ENCODE measurements at places on chromosomes 3 and 15. TPM values are rescaled to one million over a fixed set of nuclear protein-coding genes. Genes with fewer than 3 reads are reported as not detected.

GRCh38 chr3:46995901-46996562 is 16.6 kb downstream of the NBEAL2 start:
- H3K4me3 ChIP-seq: no peak overlapping the region
- H3K27me3 ChIP-seq: no peaks in the 10 kb centered on the region
- no peak overlapping the region for H3K27ac ChIP-seq
- no peak for DNase-seq
- H3K36me3 ChIP-seq: peaks cover 12% of the 10 kb centered on the region
- no peaks in the 10 kb centered on the region for H3K4me1 ChIP-seq

DNA sequence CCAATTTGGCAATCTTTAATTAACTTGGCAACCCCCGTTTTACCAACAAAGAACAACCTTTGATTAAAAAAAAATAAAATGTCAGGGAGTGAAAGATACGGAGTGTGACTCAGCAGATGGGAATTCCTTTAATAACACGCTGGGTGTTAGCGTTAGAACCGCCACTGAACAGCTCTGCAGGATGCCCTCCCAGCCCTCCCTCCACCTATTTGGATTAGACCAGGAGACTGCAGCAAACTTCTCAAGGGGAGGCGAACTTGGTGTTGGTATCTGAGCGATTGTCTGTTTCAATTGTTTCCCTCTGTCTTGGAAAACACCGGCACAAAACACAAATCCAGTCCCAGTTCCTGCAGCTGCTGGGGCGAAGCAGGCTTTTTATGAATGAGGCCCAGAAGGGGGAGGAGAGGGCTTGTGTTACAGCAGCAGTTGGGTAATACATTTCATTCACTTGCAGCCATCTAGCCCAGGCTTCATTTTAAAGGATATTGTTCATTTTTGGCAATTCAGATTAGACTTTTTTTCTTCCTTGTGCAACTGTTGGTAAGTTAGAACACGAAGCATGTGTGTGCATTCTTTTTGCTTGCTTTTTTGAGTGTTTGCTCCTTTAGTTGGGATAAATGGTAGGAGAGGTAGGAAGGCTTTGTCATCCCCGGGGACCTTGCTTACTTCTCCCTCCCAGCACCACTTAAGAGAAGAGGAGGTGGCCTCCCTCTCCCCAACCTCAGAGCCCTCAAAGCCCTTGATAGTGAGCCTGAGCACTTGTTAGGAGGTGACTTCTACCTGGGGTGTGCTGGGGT is 152.3 kb downstream of the IGF1R start:
- DNase-seq: no peak
- H3K27me3 ChIP-seq: no peaks in the 10 kb centered on the region
- no peaks in the 10 kb centered on the region for H3K36me3 ChIP-seq
- peak overlapping the region; percentile 47 for H3K27ac ChIP-seq
- peaks cover 69% of the 10 kb centered on the region for H3K4me1 ChIP-seq
- peak overlapping the region; percentile 48 for H3K4me3 ChIP-seq

GRCh38 chr3:69490235-69490634 is 104.3 kb upstream of the FRMD4B start:
- H3K27ac ChIP-seq: no peak overlapping the region
- DNase-seq: no peak
- no peaks in the 10 kb centered on the region for H3K27me3 ChIP-seq
- H3K4me1 ChIP-seq: peaks cover 3% of the 10 kb centered on the region

The MRAS gene
- total RNA-seq: 62.3 TPM

- H3K27me3 ChIP-seq: no peaks in the 10 kb centered on the region
- no peak overlapping the region for H3K4me3 ChIP-seq
- H3K4me1 ChIP-seq: no peaks in the 10 kb centered on the region
- no peaks in the 10 kb centered on the region for H3K36me3 ChIP-seq
- no peak overlapping the region for H3K27ac ChIP-seq
- no peak for DNase-seq
Observed at GRCh38 chr3:45067941-45068340, 41.8 kb downstream of the CLEC3B start.

- H3K27me3 ChIP-seq: no peaks in the 10 kb centered on the region
- no peak overlapping the region for H3K4me3 ChIP-seq
- no peak for DNase-seq
- H3K4me1 ChIP-seq: no peaks in the 10 kb centered on the region
- H3K36me3 ChIP-seq: no peaks in the 10 kb centered on the region
Observed at GRCh38 chr15:38647683-38648082, 83.1 kb upstream of the RASGRP1 start.

- no peaks in the 10 kb centered on the region for H3K27me3 ChIP-seq
- no peak overlapping the region for H3K4me3 ChIP-seq
- no peaks in the 10 kb centered on the region for H3K4me1 ChIP-seq
- H3K27ac ChIP-seq: no peak overlapping the region
- no peak for DNase-seq
Observed at GRCh38 chr3:102714567-102714966, 279.8 kb downstream of the ZPLD1 start.

DNA sequence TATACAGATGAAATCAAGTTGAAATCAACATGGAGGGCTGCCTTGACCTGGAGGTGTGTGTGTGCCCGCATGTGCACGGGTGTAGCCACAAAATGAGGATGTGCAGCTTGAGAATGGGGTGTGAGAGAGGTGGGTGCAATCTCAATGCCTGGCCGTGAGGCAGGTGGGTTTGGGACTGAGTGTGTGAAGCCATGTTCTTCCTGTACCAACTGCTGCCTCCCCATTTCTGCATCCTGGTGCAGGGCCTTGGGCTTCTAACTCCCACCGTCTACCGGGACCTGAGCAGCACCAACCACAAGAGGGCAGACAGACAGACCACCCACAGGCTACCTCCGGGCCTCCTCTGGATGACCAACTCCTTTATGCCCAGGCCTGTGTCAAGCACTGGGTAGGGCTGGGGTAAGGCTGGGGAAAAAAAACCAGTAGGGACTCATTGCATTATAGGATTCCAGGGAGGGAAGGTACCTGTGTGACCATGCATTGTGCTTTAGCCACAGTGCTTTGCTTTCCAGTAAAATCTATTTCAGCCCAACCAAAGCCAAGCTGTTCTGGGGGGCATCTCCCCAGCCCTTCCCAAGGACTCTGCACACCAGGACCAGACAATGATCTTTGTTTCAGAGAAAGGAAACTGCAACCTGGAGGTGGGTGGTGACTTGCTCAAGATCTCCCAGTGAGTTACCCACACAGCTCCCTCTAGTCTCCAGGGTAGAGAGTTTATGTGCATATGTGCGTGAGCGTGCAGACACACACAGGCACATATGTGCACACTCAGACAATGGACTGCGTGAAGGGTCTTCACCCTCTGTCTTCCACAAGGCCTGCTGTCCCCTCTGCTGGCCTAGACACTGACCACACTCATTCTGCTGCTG is 162.2 kb upstream of the TLE3 start:
- DNase-seq: no peak
- H3K4me3 ChIP-seq: no peak overlapping the region
- no peak overlapping the region for H3K27ac ChIP-seq
- no peaks in the 10 kb centered on the region for H3K27me3 ChIP-seq
- peaks cover 16% of the 10 kb centered on the region for H3K4me1 ChIP-seq
- H3K36me3 ChIP-seq: no peaks in the 10 kb centered on the region

The SLC22A13 gene
- total RNA-seq: 0.99 TPM

GRCh38 chr3:22617372-22617771 is 585.8 kb upstream of the UBE2E2 start:
- no peak overlapping the region for H3K27ac ChIP-seq
- no peak for DNase-seq
- H3K36me3 ChIP-seq: no peaks in the 10 kb centered on the region
- no peak overlapping the region for H3K4me3 ChIP-seq
- H3K27me3 ChIP-seq: no peaks in the 10 kb centered on the region
- no peaks in the 10 kb centered on the region for H3K4me1 ChIP-seq

GRCh38 chr15:60970246-60971170 is 258.6 kb downstream of the RORA start:
- no peaks in the 10 kb centered on the region for H3K36me3 ChIP-seq
- H3K27ac ChIP-seq: no peak overlapping the region
- H3K4me3 ChIP-seq: no peak overlapping the region

GRCh38 chr3:127264292-127264691 is 23.6 kb downstream of the PRR20G start:
- H3K36me3 ChIP-seq: no peaks in the 10 kb centered on the region
- H3K4me1 ChIP-seq: no peaks in the 10 kb centered on the region
- no peak overlapping the region for H3K27ac ChIP-seq
- H3K4me3 ChIP-seq: no peak overlapping the region
- DNase-seq: no peak

DNA sequence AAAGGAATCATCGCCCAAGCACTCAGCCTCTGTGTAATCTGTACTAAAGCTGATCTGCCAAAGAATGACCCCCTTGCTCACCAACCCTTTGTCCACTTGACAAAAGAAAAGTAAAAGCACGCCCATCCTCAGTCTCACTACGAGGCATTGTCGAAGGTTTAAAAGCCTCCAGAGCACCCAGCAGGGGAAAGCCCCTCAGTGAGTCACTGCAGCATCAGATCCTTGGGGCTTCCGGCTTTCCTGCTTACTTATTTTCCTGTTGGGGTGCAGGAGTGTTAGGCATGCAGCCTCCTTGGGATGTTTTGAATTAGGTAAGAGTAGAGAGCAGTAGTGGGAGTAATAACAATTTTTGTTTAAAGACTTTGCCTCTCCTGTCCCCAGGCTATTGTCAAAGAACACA is 216.1 kb downstream of the MTHFS start:
- no peak overlapping the region for H3K27ac ChIP-seq
- peaks cover 8% of the 10 kb centered on the region for H3K4me1 ChIP-seq
- no peaks in the 10 kb centered on the region for H3K36me3 ChIP-seq
- no peak for DNase-seq
- H3K4me3 ChIP-seq: no peak overlapping the region

DNA sequence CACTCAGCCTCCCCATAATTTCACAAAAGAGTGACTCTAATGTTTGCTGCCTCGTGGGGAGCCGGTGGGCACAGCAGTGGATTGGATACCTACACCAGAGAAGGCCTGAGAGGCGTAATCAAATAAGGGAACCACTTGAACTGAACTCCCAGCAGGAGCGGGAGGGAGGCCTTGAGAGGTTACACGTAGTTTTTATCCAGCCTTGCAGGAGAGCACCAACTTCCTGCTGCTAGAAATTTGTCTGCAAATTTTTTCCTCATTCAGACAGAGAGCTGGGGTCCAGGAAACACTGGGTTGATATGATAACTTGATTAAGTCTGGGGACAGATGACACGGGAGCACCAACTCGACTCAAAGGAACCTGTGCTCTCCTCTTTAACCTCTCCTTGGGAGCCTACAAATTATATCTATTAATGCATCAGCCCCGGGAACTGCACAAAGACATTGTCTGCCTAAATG is 69.8 kb downstream of the HES1 start:
- peak overlapping the region; percentile 19 for H3K4me3 ChIP-seq
- no peak for DNase-seq
- H3K27ac ChIP-seq: no peak overlapping the region
- H3K4me1 ChIP-seq: peaks cover 3% of the 10 kb centered on the region

- DNase-seq: no peak
- no peaks in the 10 kb centered on the region for H3K27me3 ChIP-seq
- H3K27ac ChIP-seq: no peak overlapping the region
- H3K4me3 ChIP-seq: no peak overlapping the region
- H3K36me3 ChIP-seq: no peaks in the 10 kb centered on the region
Observed at GRCh38 chr15:70245932-70246622, 148.4 kb upstream of the TLE3 start.

DNA sequence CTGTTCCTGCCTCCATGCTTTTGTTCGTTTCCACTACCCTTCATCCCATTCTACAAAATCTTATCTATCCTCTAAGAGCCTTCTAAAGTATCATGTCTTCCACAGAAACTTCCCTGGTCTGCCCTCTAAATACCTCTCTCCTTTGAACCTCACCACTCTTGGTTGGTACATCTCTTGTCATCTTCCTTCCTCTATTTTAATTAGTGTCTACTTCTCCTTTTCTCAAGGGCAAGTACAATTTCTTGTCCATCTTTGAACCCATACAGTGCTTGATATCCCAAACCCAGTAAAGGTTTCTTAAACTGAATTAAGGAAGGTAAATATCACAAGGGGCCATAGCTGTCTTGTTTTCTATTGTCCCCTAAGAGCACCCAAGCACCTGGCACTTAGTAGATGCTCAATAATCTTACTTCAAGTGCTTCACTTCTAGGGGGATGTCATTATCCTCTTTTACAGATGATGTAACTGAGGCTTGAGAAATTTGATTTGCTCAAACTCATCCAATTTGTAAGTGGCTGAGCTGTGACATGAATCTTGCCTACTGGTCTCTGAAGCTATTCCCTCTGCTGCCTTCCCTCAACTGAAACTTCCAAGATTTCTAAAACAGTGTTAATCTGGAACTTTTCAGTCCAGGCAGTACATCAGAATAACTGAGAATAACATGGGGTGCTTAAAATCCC is 2.6 kb upstream of the DAPK2 start:
- no peaks in the 10 kb centered on the region for H3K36me3 ChIP-seq
- DNase-seq: no peak
- no peak overlapping the region for H3K4me3 ChIP-seq
- no peaks in the 10 kb centered on the region for H3K27me3 ChIP-seq

DNA sequence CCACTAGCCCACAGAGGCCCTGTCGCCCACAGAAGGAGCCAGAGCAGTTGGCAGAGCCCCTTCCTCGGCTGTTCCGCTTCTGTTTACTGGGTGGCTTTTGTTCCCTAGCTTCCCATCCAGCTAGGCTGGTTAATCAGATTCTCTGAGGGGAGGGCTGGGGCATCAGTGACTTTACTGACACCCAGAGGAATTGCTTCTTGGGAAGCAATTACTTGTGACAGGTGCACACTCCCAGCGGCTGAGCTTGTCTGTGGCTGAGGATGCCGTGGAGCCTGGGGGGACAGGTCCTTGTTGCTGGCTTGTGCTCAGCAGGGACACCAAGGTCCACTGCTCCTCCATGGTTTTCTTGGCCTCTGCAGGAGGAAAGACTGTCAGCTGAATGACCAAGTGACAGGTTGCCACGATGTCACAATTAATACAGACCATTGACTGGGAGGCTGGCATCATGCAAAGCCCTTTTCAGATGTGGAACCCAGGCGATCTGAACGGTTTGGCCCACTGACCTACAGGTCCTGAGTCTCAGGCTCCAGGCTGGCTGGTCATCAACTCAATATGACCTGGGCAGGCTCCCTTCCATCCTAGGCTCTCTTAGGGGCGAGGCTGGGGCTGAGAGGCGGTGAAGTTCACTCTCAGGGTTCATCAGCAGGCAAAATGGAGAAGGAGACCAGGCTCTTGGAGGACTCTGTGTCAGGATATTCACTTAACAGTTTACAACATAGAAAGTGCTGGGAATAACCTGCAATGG is 31.8 kb upstream of the SFMBT1 start:
- H3K36me3 ChIP-seq: no peaks in the 10 kb centered on the region
- H3K27me3 ChIP-seq: no peaks in the 10 kb centered on the region
- H3K4me3 ChIP-seq: no peak overlapping the region
- DNase-seq: no peak
- no peak overlapping the region for H3K27ac ChIP-seq

The MAP2K5 gene
- total RNA-seq: 7.4 TPM

DNA sequence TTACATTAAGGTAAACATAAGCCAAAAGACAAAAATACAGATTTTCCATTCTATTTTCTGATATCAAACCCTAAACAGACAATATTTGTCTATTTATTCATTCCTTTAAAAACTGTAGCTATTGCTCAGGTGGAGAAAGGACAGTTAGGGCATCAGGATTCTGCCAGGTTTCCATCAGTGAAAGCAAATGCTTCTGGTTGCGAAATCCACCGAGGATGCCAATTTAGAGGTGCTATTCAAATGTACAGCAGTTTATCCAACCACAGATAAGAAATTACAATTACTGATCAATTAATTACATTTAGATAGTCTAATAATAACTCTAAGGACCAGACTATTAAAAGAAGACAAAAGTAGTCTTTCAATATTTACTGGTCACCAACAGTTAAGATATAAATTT is 3.9 kb downstream of the TOMM70 start:
- no peak for DNase-seq
- H3K27me3 ChIP-seq: no peaks in the 10 kb centered on the region
- H3K4me1 ChIP-seq: peaks cover 14% of the 10 kb centered on the region
- no peak overlapping the region for H3K27ac ChIP-seq

All from thoracic aorta (tissue), 2 donors.